ENCODE measurements at places on chromosomes 11 and 22.

DNA sequence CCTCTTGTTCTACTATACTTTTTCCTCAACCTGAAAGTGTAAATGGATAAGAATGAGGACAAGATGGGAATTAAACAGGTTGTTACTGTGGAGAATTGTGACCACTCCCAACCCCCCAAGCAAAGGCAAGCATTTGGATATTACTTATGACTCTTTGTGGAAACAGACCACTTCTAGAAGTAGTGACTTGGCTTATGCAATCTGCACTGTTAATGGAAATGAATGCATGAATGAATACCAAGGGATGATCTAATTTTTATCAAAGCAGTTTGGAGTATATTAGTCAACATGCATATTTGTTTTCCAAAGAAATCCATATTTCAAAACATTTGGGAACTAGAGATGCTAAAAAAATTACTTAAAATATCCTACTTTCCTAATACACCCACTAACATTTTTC lies 35.3 kb downstream of the AMOTL1 start:
- no peak for DNase-seq

GRCh38 chr11:129440028-129440713 lies 64.5 kb downstream of the BARX2 start:
- no peak for DNase-seq

DNA sequence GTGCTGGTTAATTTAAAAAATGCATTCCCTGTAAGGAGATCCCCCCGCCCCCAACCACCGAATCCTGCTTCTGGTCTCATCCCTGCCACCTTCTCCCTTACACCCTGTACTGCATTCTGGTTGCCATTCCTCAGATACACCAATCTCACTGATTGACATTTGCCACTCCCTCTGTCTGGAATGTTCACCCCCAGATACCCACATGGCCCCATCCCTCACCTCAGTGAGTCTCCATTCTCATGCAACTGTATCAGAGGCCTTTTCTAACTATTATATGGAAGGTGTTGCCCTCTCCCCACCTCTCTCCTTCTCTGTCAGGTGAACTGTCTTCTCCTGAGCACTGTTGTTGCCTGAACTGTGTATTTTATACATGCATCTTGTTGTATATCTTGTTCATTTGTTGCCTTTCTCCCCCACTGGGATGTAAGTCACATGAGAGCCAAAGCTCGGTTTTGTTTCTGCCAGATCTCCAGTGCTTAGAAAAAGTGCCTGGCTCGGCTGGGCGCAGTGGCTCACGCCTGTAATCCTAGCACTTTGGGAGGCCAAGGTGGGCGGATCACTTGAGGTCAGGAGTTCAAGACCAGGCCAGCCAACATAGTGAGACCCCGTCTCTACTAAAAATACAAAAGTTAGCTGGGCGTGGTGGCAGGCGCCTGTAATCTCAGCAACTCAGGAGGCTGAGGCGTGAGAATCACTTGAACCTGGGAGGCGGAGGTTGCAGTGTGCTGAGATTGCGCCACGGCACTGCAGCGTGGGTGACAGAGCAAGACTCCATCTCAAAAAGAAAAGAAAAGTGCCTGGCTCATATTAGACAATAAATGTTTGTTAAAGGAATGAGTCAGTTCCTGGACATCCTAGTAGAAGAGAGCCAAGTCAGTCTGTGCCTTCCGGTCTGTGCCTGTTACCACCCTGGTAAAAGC lies 61.0 kb downstream of the TNRC6B start:
- DNase-seq = no peak

- DNase-seq = peak; percentile 97
These were observed 21.5 kb downstream of the FADS3 start for GRCh38 chr11:61869708-61870451.

DNA sequence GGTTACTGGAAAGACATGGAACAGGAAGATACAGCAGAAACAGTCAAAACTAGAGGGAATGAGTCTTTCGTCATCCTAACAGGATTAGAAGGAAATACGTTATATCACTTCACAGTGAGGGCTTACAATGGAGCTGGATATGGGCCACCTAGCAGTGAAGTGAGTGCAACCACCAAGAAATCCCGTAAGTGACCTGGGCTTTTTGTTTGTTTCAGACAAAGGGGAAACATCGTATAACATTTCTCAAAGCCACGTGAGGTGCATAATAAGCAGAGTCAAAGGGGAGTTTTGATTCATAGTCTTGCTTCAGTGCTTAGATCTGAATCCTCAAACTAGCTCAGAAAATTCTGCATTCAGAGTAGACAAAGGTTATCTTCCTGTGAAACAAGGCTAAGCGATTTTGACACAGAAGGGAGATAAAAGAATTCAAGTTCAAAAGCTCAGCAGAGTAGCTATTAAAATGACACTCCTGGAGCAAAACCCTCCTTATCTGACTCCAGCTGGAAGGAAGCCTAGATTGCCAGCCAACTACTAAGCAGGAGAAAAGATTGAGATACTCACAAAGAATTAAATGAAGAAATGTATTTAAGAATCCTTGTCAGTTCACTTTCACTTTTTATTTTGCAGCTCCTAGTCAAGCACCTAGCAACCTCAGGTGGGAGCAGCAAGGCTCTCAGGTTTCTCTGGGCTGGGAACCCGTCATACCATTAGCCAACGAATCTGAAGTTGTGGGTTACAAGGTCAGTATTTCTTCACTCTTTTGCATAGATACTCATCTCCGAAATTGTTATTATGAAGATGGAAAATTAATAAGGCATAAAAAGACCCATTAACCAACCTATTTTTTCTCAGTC lies 346.4 kb upstream of the ARHGAP42 start:
- no peak for DNase-seq

DNA sequence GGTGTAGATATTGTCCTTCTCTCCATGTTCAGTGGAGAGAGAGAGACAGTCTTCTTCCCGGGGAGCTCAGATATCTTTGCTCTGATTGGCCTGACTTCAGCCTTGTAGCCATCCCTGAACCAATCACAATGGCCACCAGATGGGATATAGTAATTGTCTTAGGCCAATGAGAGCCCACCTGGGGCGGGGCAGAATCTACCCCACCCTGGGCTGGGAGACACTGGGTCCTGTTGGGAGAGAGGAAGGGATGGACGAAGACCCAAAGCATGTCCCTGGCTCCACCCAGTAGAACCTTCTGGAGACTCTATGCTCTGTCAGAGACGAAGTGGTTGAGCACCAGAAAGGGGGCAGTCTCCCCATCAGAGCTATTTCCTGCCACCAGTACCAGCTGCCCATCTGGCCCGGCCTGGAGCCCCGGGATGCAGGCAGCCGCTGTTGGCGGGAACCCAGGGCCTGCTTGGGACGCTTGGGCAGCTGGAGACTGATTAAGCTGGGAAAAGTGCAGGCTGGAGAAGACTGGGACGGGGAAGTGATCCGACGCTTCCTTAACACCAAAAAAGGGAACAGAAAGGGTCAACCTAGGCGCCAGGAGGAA lies 31.6 kb upstream of the CBX7 start:
- DNase-seq = no peak

DNA sequence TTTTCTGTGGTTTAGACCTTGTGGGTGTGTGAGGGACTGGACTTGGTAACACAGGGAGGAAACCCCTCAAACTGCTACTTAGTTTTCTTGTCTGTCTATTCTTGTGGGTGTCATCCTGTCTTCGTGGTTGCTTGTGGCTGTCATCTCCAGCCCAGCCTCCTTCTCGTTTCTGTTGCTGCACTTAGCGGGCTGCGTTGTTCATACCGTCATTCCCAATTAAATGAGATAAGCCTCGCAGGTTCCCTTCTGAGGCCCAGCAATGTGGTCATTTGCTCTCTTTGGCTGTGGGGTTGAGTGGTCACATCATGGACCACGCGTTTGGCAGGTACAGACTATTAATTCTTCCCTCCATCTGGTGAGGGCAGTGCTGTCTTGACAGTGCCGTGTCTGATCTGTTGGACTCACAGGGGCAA lies 18.8 kb downstream of the PANX1 start:
- DNase-seq = peak; percentile 40

GRCh38 chr22:43384863-43385262 lies 27.0 kb upstream of the MPPED1 start:
- DNase-seq = no peak

DNA sequence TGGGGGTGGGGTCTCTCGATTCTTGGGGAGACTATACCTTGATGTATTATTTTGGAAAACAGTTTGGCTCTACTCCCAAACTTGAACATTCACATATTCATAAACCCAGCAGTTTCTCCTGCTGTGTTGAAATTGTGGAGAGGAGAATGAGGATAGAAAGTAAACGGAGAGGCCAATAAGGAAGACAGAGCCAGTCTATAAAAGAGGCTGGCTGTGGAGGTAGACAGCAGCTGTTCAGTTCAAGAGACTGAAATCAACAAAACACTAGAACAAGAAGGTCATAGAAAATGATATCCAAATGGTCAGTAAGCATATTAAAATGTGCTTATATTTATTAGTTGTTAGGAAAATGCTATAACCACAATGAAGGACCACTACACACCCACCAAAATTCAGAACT lies 1.9 kb upstream of the MOGAT2 start:
- no peak for DNase-seq

- DNase-seq = no peak
These were observed 27.2 kb downstream of the WEE1 start for GRCh38 chr11:9600644-9601036.
